ENCODE measurements at places on chromosomes 13 and 19. TPM values are rescaled to one million over a fixed set of nuclear protein-coding genes. Genes with fewer than 3 reads are reported as not detected.

Gene HIPK4
- total RNA-seq: 0.08 TPM

Gene MCEMP1
- not detected for total RNA-seq

Gene ZNF728
- total RNA-seq: not detected

Gene UBE2M
- 109 TPM for total RNA-seq
